ENCODE measurements at places on chromosomes 6 and 20. TPM values are rescaled to one million over a fixed set of nuclear protein-coding genes. Genes with fewer than 3 reads are reported as not detected.

DNA sequence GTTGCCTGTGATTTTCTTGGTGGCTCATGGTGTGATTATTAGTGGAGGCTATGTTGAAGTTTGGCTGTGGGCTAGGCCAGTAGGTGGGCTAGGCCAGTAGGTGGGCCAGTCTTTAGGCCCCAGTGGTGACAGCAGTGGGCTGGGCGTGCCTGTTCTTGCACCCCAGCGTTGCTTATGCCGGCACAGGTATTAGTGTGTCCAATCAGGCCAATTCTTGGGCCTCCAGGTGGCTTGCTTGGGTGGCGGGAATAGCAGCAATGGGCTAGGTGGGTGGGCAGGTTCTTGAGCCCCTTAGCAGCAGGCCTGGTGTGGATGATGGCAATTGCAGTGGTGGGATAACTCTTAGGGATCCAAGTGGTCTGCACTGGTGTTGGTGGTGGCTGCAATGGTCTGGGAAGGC, 22.9 kb downstream of the GJA10 start:
- no peak overlapping the region for H3K27ac ChIP-seq
- H3K4me3 ChIP-seq, result no peak overlapping the region
- no peak for DNase-seq

DNA sequence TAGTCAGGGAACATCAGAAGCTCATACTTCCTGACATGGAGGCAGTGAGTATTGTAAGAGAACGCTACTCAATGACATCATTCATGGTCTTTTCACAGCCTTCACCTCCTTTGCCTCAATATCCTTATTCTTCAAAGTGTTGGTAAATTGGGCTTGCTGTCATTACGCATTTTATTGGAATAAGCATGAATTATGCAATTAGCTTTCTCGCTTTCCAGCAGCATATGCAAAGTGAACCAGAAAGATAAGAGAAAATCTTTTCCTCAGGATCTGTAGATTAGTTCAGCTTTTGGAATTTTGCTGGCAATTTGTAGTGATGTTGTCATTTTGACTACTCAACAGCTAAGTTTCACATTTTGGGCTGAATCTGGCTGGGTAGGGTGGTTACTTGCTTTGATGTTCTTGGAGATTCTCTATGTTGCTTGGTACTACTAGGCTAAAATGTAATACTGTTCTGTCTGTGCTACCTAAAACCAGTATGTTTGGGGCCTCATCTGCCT, 1012.1 kb downstream of the KIF16B start:
- no peak overlapping the region for H3K4me3 ChIP-seq
- no peak for DNase-seq
- H3K36me3 ChIP-seq, result no peaks in the 10 kb centered on the region
- H3K27ac ChIP-seq, result peak overlapping the region; percentile 74
- H3K27me3 ChIP-seq, result no peaks in the 10 kb centered on the region

DNA sequence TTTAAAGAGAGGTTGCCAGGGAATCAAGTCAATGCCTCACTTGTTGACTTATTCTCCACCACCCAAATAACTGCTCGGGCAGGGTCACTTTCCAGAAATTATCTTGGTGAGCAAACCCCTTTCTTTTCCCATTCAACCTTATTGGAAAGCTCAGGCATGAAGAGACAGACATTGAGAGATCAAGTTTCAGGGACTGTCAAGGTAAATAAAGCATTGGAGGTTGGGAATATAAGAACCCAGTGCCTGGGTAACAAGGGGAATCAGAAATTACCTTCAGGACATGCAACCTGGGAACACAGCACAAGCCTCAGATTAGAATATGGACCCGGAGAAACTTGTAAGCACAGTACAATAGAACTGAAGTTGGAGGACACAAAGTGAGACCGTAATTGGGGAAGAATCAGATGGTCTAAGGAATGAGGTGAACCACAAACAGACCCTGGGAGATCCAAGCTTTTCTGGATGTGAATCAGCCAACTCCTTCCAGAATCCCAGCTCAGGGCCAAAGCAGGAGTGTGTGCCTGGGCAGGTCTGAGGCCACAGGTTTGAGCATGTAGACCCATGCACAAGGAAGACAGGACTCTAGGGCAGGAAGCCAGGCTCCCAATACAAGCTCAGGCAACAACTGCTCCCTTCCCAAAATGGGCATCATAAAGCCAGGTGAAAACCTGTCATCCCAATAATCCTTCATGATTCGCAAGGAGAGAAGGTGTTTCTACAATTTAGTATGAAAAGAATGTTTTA, 512.8 kb downstream of the MAFB start:
- H3K36me3 ChIP-seq, result no peaks in the 10 kb centered on the region
- no peak overlapping the region for H3K4me3 ChIP-seq
- no peaks in the 10 kb centered on the region for H3K27me3 ChIP-seq
- H3K27ac ChIP-seq, result no peak overlapping the region
- no peak for DNase-seq

GRCh38 chr20:44288252-44288651, 22.8 kb downstream of the FITM2 start:
- H3K27ac ChIP-seq, result no peak overlapping the region
- no peak for DNase-seq
- H3K4me3 ChIP-seq, result no peak overlapping the region
- no peaks in the 10 kb centered on the region for H3K27me3 ChIP-seq

DNA sequence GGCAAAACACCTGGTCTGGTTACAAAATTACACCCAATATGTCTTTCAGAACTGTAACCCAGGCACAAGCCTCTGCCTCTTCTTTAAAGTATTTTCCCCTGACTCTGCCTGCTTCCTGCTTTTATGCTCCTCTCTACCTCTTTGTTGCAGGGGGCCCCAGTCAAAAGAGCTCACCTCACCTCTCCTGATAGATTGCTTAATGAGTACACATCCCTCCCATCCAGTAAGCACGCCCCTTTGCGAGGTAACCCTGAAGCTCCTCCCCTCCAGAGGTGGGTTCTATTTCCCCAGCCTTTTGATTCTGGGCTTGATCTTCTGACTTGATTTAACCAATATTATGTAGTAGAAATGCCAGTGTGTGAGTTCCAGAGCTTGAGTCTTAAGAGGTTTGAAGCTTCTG, 56.6 kb upstream of the EYA2 start:
- no peaks in the 10 kb centered on the region for H3K27me3 ChIP-seq
- no peaks in the 10 kb centered on the region for H3K36me3 ChIP-seq
- H3K4me3 ChIP-seq, result no peak overlapping the region
- no peak overlapping the region for H3K27ac ChIP-seq

DNA sequence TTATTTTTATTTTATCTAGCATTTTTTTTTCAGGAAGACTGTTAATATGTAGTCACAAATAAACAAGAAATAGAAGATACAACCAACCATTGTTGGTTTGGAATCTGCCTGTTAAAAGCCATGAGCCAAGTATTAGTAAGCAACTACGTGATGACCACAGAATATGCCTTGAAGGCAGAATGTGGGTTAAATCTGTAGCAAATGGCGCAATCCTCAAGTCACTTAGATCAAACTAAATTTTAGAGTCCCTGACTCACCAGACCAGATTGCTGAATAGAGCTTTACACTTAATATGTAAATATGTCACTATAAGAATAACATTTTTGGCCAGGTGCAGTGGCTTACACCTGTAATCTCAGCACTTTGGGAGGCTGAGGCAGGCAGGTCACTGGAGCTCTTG, 800.1 kb upstream of the CITED2 start:
- H3K4me3 ChIP-seq, result no peak overlapping the region
- no peak overlapping the region for H3K27ac ChIP-seq
- no peak for DNase-seq
- no peaks in the 10 kb centered on the region for H3K36me3 ChIP-seq
- no peaks in the 10 kb centered on the region for H3K4me1 ChIP-seq

GRCh38 chr20:58990651-58991445, 9.8 kb downstream of the NELFCD start:
- H3K27ac ChIP-seq, result no peak overlapping the region
- H3K27me3 ChIP-seq, result no peaks in the 10 kb centered on the region
- peaks cover 48% of the 10 kb centered on the region for H3K36me3 ChIP-seq
- peak; percentile 5 for DNase-seq
- no peaks in the 10 kb centered on the region for H3K4me1 ChIP-seq

- no peak overlapping the region for H3K27ac ChIP-seq
- no peaks in the 10 kb centered on the region for H3K36me3 ChIP-seq
- no peak for DNase-seq
- H3K4me1 ChIP-seq, result no peaks in the 10 kb centered on the region
- H3K4me3 ChIP-seq, result no peak overlapping the region
These were observed 10.8 kb downstream of the GCNT2 start for GRCh38 chr6:10531942-10532341.

DNA sequence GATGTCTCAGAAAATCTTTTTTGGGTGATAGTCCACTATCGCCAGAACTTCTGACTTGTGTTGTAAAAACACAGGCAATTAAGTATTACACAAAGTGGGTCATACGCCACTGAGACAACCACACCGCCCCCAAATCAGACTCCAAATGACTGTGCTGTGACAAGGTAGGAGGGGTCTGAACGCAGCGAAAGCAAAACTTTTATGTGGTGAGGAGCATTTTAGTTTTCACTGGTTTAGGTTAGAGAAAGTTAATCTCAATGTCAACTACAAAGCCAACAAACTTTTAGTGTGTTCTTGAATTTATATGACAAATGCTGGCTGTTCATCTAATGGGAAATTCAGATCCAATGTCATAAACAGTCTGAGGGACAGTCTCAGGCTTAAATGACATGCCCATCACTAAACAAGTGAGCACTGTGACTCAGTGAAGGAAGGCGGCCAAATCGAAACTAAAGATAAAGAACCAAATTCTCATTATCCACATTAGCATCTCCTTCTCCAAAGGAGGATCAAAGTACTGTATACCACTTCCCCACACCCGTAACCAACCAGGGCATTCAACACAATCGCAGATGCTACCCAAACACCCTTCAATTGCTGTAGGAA, 186.7 kb downstream of the GJA10 start:
- no peak overlapping the region for H3K27ac ChIP-seq
- no peak for DNase-seq
- no peaks in the 10 kb centered on the region for H3K27me3 ChIP-seq
- H3K36me3 ChIP-seq, result no peaks in the 10 kb centered on the region
- no peaks in the 10 kb centered on the region for H3K4me1 ChIP-seq

DNA sequence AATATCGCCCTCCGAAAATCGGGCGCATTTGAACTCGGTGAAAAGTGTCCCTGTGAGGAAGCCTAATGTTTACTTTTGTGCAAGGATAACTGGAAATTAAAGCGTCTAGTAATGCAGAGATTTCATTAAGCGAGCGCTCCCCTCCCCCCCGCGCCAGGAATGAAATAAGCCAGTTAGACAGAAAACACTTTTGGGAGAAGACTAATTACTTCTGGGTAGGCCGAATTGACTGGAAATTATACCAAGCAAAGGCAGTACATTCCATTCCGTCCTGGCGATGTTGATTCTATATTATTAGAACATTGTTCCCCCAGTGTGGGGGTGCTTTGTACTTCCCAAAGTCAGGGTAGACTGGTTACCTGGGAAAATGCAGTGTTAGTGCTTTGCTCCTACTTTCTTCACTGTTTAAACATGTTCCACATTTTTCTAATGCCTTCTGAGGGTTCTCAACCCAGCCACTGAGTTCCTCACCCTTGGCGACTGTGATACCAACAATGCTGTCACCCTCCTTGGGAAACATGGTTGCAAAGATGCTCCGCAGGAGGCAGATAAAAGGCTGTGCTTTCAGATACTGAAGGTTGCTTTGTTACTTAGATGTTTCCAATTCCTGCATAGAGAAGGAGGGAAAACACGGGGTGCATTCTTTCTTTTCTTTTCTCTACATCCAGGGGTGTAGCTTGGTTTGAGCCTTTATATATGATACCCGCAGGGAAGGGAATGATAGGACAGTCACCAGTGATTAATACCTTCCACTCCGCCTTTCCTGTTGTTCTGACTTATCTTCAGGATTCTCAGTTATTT, 2.6 kb downstream of the GJA1 start:
- no peaks in the 10 kb centered on the region for H3K27me3 ChIP-seq
- DNase-seq, result peak; percentile 23
- H3K27ac ChIP-seq, result peak overlapping the region; percentile 91
- H3K4me1 ChIP-seq, result no peaks in the 10 kb centered on the region

- no peak overlapping the region for H3K27ac ChIP-seq
- no peaks in the 10 kb centered on the region for H3K36me3 ChIP-seq
- H3K4me1 ChIP-seq, result peaks cover 15% of the 10 kb centered on the region
- no peaks in the 10 kb centered on the region for H3K27me3 ChIP-seq
- no peak for DNase-seq
- no peak overlapping the region for H3K4me3 ChIP-seq
These were observed 198.7 kb downstream of the GMPR start for GRCh38 chr6:16437095-16437494.

GRCh38 chr6:39850736-39851297, 58.6 kb downstream of the DAAM2 start:
- no peaks in the 10 kb centered on the region for H3K36me3 ChIP-seq
- H3K27me3 ChIP-seq, result no peaks in the 10 kb centered on the region
- H3K4me3 ChIP-seq, result no peak overlapping the region
- H3K27ac ChIP-seq, result peak overlapping the region; percentile 79

GRCh38 chr20:50856475-50857041, 61.7 kb downstream of the BCAS4 start:
- H3K4me1 ChIP-seq, result no peaks in the 10 kb centered on the region
- H3K36me3 ChIP-seq, result no peaks in the 10 kb centered on the region
- DNase-seq, result no peak

- peak overlapping the region; percentile 72 for H3K27ac ChIP-seq
- H3K4me3 ChIP-seq, result no peak overlapping the region
- H3K27me3 ChIP-seq, result no peaks in the 10 kb centered on the region
- no peaks in the 10 kb centered on the region for H3K36me3 ChIP-seq
- peaks cover 38% of the 10 kb centered on the region for H3K4me1 ChIP-seq
These were observed 162.2 kb downstream of the LY86 start for GRCh38 chr6:6750594-6751265.

- H3K27me3 ChIP-seq, result no peaks in the 10 kb centered on the region
- no peaks in the 10 kb centered on the region for H3K36me3 ChIP-seq
These were observed 151.3 kb upstream of the QKI start for GRCh38 chr6:163263196-163263595.

- no peaks in the 10 kb centered on the region for H3K4me1 ChIP-seq
- peaks cover 8% of the 10 kb centered on the region for H3K36me3 ChIP-seq
- no peak for DNase-seq
- no peak overlapping the region for H3K4me3 ChIP-seq
- H3K27ac ChIP-seq, result no peak overlapping the region
These were observed 42.7 kb downstream of the CD2AP start for GRCh38 chr6:47520282-47520681.

- peak overlapping the region; percentile 63 for H3K27ac ChIP-seq
- H3K36me3 ChIP-seq, result no peaks in the 10 kb centered on the region
- H3K4me3 ChIP-seq, result no peak overlapping the region
- DNase-seq, result peak; percentile 22
- H3K4me1 ChIP-seq, result peaks cover 17% of the 10 kb centered on the region
These were observed 42.3 kb downstream of the HIVEP2 start for GRCh38 chr6:142902636-142903053.

TCP1 gene
- total RNA-seq, result 104 TPM

CALHM4 gene
- not detected for total RNA-seq

SEMG1 gene
- total RNA-seq, result not detected

C20orf144 gene
- not detected for total RNA-seq

SLC22A2 gene
- total RNA-seq, result not detected

SYNDIG1 gene
- 15.5 TPM for total RNA-seq

CD93 gene
- total RNA-seq, result 85.1 TPM

ZBTB22 gene
- 21.6 TPM for total RNA-seq
